SHP77 treated with DMSO at 0.1 percent for 48 hours (cell line): ENCODE measurements at places on chromosomes 1 and 21.

DNA sequence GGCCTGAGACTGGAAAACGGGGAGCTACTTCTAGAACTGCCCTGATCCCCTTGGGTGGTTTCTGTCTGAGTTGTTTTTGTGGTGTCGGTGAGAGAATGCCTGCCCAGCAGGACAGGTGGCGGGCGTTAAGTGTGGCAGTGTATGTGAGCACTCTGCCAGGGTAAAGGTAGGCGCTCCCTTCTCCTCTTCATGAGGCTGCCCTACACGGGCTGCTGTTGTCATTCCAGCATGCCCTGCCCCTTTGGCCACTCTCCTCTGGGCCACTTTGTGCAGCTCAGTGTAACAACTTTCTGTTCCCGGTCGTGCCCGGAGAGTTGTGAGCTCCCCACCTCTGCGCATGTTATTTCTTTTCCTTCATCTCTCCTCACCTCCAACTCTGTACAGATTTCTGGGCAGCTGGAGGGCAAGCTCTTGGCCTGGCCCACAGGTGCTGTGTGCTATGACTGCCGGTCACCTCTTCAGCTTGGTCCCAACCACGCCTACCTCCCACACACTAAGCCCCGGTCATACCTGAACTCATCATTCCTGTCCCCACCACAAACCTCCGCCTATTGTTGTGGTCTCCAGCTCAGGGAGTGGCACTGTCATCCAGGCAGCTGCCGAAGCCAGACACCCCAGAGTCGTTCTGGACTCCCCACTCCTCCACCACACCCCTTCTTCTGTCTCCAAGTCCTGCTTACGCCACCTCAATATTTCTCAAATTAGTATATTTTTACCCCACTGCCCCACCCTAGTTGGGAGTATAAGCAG, 69.0 kb downstream of the GADD45A start:
- no peak for DNase-seq

DNA sequence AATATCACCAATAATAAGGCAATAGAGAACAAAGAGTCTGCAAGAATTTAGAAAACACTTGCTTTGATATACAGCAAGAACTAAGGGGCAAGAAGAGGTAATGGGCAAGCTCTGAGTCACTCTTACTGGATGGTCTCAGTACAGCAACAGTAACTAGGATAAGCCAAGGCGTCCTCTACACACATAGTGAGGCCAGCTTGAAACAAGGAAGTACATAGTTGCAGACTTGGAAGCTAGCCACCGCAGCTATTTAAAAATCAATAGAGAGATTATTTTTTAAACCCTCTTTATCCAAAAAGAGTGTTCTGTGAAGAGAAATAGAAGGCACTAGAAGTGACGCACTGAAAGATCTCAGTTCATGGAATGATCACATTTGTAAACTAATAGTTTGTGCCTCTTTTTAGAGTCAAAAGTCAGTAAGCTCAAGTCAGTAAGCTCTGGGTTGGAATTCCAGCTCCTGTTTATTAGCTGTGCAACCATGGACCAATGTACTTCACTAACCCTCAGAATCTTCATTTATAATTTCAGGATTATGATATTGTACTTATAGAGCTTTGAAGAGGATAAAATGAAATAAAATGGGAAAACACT, 118.6 kb downstream of the AKT3 start:
- peak; percentile 33 for DNase-seq

DNA sequence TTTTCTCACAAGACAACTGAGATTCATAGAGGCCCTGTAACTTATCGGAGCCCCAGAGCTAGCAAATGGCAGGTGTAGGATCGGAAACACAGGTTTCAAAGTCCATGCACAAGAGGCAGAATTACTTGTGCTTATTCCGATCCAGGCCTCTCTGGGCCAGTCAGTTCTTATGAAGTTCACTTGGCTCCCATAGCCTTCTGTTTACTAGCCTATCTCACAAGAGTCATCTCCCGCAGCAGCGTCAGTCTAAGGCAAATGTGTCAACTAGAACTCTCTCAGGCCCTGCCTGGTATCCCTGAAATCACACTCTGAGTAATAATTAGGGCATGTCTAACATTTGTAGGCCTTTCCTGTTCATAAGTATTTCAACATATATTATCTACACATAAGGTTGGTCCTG, 43.3 kb downstream of the PHC2 start:
- no peak for DNase-seq

- no peak for DNase-seq
Measured at GRCh38 chr1:227776331-227776771, 39.1 kb upstream of the PRSS38 start.

- DNase-seq, result no peak
Measured at GRCh38 chr21:17780539-17780938, 38.6 kb downstream of the C21orf91 start.

GRCh38 chr1:246730839-246731238, 6.6 kb downstream of the SCCPDH start:
- DNase-seq, result no peak

DNA sequence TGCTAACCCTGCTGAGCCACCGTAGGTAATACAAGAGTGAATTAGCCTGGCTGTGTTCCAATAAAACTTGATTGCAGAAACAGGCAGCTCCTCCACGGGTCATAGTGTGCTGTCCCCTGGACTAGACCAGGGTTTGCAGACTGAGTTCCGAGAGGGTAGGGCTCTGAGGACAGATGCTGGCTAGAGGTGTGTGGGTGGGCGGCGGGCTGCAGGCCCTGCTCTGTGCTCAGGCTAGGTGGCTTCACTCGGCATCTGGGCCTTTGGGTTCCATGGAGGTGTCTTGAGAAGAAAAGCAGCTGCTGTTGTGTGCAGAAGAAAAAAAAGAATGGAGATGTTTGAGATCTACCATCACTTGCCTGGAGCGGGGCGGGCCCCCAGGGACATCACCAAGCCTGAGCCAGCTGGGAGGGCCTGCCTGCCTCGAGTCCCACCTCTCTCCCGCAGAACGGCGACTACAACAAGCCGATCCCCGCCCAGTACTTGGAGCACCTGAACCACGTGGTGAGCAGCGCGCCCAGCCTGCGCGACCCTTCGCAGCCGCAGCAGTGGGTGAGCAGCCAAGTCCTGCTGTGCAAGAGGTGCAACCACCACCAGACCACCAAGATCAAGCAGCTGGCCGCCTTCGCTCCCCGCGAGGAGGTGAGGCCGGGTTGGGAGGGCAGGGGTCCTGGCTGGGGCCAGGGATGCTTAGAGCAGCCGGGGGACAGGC, 7.9 kb downstream of the TMEM201 start:
- DNase-seq, result no peak

- no peak for DNase-seq
Measured at GRCh38 chr1:160129558-160129957, 14.0 kb downstream of the ATP1A2 start.

DNA sequence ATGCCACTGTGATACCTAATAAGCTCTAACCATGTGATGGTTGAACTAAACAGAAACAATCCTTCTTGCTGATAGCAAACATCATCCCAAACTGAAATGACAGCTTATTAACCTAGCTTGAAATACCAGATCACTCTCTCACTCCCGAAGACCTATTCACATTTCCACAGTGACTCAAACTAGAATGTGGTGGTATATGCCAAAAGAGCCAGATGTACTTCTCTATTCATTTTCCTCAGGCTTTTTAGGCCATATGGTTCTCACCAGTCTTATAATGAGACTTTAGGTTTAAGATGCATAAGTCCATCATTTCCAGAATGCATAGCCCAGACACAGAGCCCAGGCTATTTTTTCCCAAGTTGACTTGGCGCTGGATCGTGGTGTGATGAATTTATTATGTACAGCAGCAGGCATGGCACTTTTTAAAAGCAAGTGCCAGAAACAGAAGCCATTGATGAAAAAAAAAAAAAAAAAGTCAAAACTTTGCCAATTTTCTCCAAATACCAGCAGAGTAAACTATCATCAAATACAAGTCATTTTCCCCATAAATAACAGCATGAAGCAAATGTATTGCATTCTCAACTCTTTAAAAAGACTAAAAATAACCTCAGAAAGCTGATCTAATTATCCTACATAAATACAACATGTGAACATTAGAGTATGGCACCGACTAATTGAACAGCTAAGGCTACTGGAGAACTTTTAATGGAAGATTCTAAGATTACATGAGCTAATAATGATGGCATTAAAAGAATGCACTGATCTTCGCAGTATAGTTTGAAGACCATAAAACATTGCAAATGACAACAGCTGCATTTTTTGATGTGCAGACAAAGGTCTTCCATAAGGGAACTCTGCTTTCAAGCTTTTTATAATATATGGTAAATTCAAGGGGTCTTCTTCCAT, 365.4 kb downstream of the LRRIQ3 start:
- DNase-seq, result no peak

DNA sequence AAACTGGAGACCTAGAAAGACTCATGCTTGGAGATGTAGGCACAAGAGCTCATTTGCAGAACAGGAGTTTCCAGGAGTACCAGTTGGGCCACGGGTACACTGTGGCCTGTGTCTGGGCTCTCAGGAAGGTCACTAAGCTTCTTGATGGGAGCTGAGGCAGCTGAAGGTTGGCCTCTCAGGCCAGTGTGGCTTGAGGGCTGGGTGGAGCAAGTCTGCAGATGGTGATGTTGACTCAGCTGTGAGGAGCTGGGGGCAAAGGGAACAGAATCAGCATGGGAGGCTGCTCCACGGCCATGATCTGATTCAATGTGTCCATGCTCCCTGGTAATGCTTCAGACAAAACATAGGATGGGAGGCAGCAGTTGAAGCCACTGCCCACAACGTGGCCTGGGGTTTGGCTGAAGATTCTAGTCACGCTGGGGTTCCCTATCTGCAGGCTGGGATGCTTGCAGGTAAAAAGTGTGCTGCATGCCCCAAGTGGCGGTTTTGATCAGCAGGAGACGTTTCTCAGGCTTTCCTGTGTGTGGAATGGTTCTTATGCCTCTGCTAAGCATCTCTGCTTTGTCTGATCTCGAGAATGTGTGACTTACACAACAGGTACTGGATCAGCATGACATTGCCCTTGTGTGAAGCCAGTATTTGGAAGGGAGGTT, 15.4 kb upstream of the TENT5C start:
- peak; percentile 68 for DNase-seq

DNA sequence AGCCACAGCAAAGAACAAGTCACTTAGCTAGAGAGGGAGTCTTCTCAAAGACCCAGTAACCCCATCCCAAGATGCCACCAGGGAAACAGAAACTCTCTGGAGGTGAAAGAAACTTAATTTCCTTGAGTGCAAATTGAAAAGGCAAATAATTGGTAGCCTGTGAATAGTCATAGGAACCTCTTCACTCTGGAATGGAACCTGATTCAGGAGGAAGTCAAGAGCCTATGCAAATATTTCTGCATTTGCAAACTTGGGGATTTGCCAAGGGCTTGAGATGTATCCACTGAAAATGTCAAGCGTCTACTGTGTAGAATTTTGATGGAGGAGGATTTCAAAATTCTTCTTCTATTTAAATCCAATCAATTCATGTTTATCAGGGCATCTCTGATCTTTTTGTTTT, 5.7 kb downstream of the HIVEP3 start:
- DNase-seq, result no peak

DNA sequence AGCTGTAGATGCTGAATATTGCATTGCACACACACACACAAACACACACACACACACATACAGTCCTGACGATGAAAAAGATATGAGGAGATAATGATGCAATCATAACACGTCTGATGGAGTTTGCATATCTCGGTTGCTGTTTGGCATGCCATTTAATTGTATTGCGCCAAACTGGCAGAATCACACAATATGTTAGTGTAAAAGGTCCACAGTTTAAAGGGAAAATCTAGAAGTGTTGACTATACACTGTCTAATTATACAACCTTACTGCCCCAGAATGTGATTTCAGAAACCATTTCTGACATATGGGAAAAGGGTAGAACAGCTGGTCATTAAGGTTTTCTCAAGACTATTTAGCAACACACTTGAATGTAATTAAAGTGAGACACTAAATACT, 123.7 kb upstream of the PROX1 start:
- DNase-seq, result no peak

- no peak for DNase-seq
Measured at GRCh38 chr1:110011527-110012041, 22.8 kb upstream of the STRIP1 start.

- no peak for DNase-seq
Measured at GRCh38 chr1:77534456-77534855, 148.0 kb downstream of the ZZZ3 start.

- no peak for DNase-seq
Measured at GRCh38 chr1:47205918-47206317, 16.1 kb upstream of the PDZK1IP1 start.

DNA sequence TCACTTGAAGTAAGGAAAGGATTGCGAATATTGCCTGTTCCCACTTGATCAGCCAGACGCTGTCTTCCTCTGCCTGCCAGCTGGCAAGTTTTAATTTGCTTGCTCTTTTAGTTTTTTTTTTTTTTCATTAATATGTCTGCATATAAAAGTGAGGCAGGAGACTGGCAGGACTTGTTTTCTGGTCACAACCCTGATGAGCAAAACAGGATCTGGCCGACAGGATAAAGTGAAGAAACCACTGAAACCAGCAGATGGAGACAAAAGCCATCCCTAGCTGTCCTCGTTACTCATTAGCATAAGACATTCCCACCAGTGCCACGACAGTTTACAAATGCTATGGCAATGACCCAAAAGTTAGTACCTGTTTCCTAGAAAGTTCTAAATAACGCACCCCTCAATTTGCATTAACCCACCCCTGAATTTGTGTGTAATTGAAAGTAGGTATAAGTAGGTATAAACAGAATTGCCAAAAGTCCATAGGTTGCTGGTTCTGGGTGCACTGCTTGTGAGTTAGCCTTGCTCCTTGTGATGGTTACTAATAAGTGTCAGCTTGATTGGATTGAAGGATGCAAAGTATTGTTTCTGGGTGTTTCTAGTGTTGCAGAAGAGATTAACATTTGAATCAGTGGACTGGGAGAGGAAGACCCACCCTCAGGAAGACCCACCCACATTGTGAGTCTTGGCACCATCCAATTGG, 60.8 kb downstream of the ZNF684 start:
- DNase-seq, result no peak

- DNase-seq, result no peak
Measured at GRCh38 chr1:212613440-212614335, 5.1 kb downstream of the ATF3 start.

- no peak for DNase-seq
Measured at GRCh38 chr1:25958465-25958864, 39.4 kb downstream of the PAFAH2 start.

GRCh38 chr1:32997381-32997891, 32.8 kb upstream of the RNF19B start:
- no peak for DNase-seq

DNA sequence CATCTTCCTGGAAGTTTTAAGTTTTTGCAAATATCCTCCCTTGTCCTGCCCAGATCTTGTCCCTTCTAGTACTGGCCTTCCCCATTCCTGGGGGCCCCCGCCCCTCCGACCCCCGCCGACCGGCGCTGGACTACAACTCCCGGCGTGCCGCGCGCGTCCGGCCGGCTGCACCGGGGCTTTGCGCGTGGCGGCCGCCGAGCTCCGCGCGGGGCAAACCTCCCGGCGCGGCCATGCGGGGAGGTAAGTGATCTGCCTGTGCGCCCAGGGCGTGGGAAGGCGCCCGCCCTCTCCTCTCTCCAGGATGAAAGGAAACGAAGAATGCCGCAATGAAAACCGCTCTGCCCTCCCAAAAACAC, 3.2 kb upstream of the SAMD13 start:
- DNase-seq, result no peak

- DNase-seq, result no peak
Measured at GRCh38 chr1:85351202-85351828, 74.9 kb upstream of the BCL10 start.

- no peak for DNase-seq
Measured at GRCh38 chr21:37742532-37742931, 173.7 kb downstream of the KCNJ6 start.
